ENCODE measurements at places on chromosomes 4 and X. TPM values are rescaled to one million over a fixed set of nuclear protein-coding genes. Genes with fewer than 3 reads are reported as not detected.

GAK gene
- total RNA-seq: 69.5 TPM

PF4V1 gene
- not detected for total RNA-seq

FAM184B gene
- not detected for total RNA-seq

RS1 gene
- not detected for total RNA-seq

BMPR1B gene
- 19.7 TPM for total RNA-seq

MCF2 gene
- total RNA-seq: 0.33 TPM
